Mucosa of descending colon (tissue), 3 donors: ENCODE measurements at places on chromosomes 7 and 10.

- no peak for DNase-seq
Measured at GRCh38 chr10:18478354-18478753, 173.0 kb downstream of the NSUN6 start.

GRCh38 chr10:11901833-11902475 is 78.8 kb downstream of the PROSER2 start:
- no peak for DNase-seq

- peak; percentile 57 for DNase-seq
Measured at GRCh38 chr10:123150271-123150985, 2.5 kb downstream of the HMX2 start.

GRCh38 chr7:50725774-50726173 is 56.9 kb downstream of the GRB10 start:
- DNase-seq: no peak

DNA sequence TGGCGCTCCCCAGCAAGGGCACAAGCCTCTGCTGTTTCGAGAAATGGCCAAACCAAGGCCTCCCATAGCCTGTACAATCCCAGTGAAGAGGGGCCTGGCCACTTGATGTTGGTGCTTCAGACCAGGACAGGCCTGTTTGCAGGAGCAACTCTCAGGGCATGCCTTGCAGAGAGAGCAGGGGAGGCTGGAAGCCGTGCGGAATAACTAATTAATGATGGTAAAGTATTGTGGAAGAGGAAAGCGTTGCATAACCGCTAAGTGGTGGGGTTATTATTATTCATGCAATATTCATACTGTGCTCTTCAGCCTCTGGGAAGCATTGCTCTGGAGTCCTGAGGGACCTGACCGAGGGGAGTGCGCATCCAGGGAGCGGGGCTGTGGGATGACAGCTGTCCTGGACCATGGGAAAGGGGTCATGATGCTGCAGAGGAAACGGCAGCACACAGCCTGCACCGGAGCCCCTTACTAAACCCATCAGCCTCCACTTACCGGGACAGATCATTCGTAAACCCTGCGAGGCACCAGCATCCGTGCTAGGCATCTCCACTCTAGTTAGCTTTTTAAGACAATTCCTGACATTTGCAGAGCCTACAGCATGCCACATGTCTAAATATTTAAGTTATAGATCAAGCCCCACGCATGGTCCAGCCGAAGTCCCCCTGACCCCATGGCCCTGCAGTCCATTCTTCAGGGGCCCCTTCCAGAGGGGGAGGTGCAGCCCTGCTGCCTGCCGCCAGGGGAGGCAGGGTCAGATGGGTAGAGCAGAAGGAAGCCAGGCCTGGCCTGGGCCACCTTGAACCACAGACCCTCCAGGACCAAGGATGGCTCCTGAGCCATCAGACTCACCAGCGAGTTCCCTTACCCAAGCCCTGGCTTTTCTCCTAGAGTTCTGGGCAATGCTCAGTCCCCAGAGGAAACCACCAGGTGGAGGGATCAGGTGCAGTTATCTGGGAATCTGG is 11.6 kb downstream of the TMEM273 start:
- DNase-seq: no peak

- DNase-seq: no peak
Measured at GRCh38 chr7:20508109-20508508, 107.4 kb upstream of the ABCB5 start.

- DNase-seq: peak; percentile 55
Measured at GRCh38 chr7:150716368-150716767, at the start of gene GIMAP1. GIMAP1 (plus strand) TSS chr7:150716613; CDS start chr7:150719048, 2,435 bp downstream.

- DNase-seq: peak; percentile 70
Measured at GRCh38 chr10:24952707-24953645, 570 bp upstream of the PRTFDC1 start.

GRCh38 chr7:14760730-14761478 is 141.6 kb downstream of the DGKB start:
- DNase-seq: no peak

DNA sequence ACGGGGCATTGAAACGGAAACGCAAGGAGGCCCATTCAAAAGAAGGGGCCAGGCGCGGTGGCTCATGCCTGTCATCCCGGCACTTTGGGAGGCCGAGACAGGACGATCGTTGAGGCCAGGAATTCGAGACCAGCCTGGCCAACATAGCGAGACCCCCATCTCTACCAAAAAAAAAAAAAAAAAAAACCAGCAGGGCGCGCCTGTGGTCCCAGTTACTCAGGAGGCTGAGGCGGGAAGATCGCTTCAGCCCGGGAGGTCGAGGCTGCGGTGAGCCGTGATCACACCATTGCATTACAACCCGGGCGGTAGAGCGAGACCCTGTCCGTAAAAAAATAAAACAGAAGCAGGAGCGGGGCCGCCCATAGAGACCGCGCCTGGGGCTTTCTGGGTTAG is 396 bp downstream of the PSMG3 start:
- no peak for DNase-seq

GRCh38 chr10:132376394-132376851 is 20.6 kb upstream of the PWWP2B start:
- DNase-seq: no peak

DNA sequence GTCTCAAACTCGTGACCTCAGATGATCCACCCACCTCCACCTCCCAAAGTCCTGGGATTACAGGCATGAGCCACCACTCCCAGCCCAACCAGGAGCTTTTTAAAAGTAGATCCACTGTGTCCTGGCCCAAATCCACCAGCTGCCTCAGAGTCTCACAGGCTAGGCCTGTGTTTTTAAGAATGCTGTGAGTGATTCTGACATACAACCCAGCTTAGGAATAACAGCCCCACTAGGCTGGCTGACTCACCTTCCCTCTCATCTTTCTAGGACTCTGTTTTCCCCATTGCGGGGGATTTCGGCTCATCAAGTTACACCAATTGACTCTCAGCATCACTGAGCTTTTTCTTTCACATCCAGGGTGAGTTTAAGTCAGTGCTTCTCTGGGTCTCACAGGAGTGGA is 207.6 kb downstream of the SKIDA1 start:
- no peak for DNase-seq

- no peak for DNase-seq
Measured at GRCh38 chr7:151693140-151693539, 173.4 kb upstream of the RHEB start.

DNA sequence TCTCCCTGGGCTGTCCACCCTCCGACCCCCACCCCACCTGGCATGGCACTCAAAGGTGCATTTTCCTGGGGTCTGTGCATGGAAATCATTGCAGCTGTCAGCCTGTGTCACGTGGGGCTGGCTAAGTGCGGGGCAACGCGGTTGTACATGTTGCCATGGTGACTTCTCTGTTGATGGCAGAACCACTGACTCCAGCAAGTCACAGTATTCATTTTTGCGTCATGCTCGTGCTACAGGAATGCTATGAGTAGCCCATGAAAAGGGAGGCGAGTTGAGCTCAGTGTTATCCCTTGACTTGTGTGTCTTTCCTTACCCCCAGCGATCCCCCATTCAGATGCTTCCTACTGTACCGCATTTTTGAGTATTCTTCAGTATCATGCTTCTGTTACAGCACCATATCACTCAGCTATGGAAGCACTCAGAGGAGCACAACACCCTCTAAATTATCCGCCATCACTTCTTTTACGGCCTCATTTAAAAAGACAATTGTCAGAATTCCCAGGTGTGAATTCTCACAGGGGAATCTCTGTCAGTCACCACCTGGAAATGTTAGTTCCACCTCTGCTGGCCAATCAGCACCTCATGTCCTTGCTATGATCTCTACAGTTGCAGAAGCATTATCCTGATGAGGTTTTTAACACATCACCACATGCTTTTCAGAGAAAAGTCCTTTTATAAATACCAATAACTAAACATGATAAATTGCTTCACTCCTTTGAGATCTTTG is 194.4 kb upstream of the C7orf33 start:
- DNase-seq: no peak

- no peak for DNase-seq
Measured at GRCh38 chr10:63554657-63555056, 33.5 kb downstream of the REEP3 start.

GRCh38 chr10:395665-396064 is 260.4 kb downstream of the ZMYND11 start:
- DNase-seq: no peak

DNA sequence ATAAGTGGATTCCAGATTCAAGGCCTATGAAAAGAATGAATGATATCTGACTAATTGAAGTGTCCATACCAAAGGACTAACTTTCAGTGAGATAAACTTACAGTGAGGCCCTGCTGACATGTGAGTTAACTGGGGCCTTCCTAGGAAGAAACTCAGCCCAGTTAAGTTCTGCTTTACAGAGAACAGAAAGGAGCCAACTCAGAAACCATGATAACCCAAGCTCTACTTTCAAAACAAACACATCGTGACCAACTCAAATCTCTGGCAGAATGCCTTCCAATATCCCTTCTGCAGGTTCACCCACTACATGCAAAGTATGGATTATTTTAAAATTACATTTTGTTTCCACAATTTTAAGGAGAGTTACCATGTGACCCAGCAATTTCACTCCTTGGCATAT is 75.8 kb upstream of the MRLN start:
- DNase-seq: no peak
